ENCODE measurements at places on chromosomes 2 and 18.
A peak's percentile ranks its signal among the peaks of the same experiment; 100 is the strongest.

- DNase-seq: no peak
Measured at GRCh38 chr2:152466041-152466440, 131.1 kb downstream of the FMNL2 start.

DNA sequence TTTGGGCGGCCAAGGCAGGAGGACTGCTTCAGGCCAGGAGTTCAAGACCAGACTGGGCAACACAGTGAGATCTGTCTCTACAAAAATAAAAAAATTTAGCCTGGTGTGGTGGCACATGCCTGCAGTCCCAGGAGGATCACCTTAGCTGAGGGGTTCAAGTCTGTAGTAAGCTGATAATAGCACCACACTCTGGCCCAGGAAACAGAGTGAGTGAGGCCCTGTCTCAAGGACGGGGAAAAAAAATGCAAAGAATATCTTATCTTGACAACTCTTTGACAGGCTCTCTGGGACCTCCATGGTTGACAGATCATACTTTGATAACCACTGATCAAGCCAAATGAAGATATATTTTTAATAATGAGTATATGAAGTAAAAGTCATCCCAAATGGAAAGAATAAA, 22.7 kb downstream of the USP34 start:
- no peak for DNase-seq

- DNase-seq: no peak
Measured at GRCh38 chr2:237638176-237638575, 10.8 kb downstream of the LRRFIP1 start.

DNA sequence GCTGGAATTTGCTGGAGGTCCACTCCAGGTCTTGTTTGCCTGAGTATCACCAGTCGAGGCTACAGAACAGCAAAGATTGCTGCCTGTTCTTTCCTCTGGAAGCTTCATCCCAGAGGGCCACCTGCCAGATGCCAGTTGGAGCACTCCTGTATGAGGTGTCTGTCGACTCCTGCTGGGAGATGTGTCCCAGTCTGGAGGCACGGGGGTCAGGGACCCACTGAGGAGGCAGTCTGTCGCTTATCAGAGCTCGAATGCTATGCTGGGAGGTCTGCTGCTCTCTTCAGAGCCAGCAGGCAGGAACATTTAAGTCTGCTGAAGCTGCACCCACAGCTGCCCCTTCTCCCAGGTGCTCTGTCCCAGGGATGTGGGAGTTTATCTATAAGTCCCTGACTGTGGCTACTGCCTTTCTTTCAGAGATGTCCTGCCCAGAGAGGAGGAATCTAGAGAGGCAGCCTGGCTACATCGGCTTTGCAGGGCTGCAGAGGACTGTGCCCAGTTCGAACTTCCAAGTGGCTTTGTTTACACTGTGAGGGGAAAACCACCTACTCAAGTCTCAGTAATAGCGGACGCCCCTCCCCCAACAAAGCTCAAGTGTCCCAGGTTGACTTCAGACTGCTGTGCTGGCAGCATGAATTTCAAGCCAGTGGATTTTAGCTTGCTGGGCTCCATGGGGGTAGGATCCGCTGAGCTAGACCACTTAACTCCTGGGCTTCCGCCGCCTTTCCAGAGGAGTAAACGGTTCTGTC, 301.1 kb downstream of the ERBB4 start:
- no peak for DNase-seq

DNA sequence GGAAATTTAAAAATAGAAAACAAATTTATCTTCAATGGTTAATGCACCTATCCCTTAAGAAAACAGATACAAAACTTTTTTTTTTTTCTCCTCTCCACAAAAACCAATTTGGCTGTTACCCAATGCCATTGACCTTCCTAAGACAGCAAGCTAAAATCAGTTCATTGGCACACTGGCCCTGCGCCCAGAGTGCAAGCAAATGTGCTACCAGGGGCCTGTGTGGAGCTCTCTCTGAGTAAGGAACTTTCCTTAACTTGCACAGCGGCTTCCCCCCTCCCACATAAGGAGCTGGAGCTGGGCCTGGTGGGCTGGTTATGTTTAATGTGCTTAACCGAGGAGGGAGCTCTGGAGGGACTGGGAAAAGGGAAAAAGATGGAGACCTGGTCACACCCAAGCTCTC, 17.6 kb upstream of the POU3F3 start:
- DNase-seq: no peak

GRCh38 chr2:121721926-121722325, 14.7 kb downstream of the NIFK start:
- DNase-seq: no peak

DNA sequence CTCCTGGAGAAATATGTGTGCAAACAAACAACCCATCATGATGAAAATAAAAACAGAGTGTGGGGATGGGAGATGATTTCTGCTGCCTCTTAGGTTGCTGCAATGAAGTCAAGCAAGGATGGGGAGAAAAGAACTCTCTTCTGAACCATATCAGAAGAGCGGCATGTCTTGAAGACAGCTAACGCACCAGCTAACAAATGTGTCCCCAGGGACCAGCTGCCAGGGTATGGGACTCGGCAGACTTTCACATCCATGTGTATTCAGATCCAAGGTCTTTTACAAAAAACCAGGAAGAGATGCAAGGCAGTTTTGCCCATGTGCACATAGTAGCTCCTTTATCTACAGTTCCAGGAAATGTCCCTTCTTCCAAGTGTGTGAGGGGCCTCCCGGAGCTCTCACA, 125.4 kb downstream of the CLIP4 start:
- no peak for DNase-seq

GRCh38 chr2:65263262-65263661, 35.6 kb downstream of the ACTR2 start:
- no peak for DNase-seq

GRCh38 chr2:5495586-5495985, 196.6 kb upstream of the SOX11 start:
- no peak for DNase-seq

- no peak for DNase-seq
Measured at GRCh38 chr2:53058526-53058925, 709.1 kb upstream of the CHAC2 start.

DNA sequence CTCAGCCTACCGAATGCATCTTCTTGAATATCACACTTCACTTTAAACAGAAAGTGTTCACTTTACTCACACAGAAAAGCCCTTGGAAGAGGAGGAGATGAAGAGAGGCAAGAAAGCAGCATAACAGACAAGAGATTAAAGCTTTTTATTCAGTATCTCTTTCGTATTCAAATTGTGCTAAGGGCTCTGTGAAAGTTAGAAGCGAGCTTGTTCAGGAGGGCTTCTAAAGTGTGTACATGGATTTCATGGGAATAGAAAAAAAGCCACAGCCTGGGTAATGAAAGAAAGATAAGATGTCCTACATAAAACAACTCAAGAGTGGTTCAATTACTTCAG, 531.9 kb downstream of the TMEM182 start:
- DNase-seq: no peak

DNA sequence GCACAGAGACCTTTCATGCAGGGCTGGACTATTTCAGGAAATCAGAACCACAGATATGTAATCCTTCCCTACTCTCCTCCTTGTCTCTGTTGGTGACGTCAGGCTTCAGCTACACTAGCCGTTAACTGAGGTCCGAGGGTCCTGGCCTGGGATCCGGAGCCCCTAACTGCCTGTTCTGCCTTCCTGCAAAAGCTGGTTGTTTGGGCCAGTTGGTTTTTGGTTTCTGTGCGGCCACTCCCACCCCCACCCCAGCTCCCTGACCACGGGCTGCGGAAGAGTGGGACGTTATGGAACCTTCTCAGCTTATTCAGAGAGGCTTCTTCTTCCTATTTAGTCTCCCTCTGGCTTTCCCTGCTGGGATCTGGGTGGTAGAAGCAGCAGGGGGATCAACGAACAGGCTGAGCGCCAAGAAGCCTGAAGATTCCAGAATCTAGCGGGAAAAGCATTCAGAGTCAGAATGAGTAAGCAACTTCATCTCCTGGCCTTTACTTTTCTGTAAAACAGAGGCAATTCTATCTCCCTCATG, 49.3 kb upstream of the ROCK2 start:
- no peak for DNase-seq

DNA sequence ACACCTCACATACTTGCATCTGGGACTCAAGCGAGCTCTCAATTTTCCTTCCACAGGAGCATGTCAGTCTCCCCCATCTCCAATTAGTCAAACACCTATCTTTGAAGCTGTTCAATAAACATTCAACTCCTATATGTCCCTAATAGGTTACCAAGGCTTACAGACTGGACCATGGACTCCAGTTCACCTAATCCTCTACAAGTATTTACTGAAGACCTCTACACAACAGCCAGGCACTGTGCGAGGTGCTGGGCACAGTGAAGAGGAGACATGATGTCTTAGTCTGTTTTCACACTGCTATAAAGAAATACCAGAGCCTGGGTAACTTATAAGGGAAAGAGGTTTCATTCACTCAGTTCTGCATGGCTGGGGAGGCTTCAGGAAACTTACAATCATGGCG, 129.9 kb downstream of the MYO5B start:
- DNase-seq: no peak

GRCh38 chr2:145137901-145138300, 618.0 kb upstream of the ZEB2 start:
- no peak for DNase-seq

DNA sequence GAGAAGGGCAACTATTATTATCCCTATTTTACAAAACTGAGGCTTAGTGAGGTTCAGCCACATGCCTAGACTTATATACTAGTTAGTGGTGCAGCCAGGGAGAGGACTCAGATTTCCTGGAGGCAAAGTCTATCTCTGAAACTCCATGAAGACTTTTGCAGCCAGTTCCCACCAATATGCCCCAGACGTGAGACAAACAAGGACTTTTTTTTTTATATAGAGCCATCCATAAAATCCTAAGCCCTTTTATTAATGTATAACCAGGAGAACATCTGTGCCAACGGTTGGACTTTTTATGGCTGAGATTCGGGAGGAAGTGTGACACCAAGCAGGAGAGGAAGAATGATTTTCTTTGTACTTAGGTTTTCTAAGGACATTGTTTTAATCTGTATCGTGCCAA, 29.9 kb downstream of the LIPG start:
- DNase-seq: no peak

DNA sequence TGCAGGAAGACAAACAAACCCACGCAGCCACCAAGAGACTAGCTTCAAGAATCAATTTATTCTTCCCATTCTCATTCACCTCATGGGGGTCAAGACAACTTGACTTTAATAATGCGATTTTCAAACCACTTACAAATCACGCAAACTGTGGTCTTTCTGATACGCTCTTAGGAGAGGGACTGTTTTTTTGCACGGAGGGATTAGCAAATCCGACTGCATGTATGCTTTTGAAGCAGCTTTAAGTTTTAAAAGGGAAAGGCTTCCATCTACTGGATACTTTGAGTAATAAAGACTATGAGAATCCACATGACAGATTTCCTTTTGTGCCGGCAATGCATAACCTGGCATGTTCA, 322.9 kb upstream of the KCNJ3 start:
- no peak for DNase-seq

GRCh38 chr2:168599738-168600137, 143.7 kb downstream of the CERS6 start:
- DNase-seq: no peak

DNA sequence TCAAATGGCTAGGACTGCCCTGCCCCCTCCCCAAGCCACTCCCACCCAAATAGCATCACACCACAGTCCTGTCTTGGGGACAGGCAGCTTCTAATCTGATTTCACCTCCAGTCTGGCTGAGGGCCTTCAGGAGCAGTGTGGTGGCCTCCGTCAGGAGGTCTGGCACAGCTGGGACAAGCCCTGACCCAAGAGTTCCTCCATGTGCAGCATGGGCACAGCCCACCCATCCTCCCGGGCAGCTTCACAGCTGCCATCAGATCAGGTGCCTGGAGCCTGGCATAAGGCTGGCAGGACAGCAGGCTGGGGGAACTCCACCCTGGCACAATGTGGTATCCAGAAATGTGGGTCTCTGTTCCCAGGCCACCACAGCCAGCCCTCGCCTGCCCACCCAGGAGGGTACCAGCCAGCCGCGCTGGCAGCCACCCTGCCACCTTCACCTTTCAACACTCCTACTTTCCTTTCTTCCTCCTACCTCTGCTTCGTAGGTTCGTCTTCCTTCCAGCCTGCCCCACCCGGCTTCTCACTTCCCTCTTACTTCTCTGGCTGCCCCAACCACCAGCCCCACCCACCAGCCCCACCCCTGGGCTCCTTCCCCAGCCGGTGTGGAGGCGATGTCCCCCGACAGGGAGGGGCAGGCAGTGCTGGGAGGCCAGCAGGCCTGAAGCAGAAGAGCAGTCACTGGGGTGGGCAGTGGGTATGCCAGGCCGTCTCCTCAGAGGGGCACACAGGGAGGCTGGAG, at the start of gene CAPG:
TSS of gene CAPG (minus strand) at position 522 of the 739 bp plus-strand sequence. CDS start 8,221 bp downstream, outside the sequence.
- peak; percentile 48 for DNase-seq

DNA sequence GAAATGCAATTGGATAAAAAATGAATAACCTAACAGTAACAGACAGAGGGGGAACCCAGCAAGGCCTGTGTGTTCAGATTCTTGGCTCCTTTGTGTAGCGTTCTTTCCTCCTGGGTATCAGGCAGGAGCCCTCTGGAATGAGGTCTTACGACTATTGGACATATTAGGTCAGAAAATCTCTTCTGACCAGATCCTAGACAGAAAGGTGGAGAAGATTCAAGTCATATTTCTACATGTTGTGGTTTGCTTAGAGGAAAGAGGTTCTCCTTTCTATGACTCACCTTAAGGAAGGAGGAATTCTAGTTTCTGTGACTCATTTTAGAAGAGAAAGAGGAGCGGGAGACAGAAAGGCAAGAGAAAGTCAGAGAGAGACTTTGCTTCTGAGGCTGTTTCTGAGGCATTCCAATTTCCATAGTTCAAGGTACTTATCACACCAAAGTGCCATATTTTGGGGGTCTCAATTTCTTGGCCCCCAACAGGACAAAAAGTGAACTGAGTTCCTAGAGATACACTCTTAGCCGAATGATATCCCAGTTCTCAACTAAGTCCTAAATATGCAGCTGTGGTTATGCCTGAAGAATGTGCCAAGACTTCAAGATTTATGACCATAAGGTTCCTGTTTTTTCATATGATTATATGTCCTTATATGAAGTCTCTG, 618.6 kb downstream of the ZEB2 start:
- DNase-seq: no peak

DNA sequence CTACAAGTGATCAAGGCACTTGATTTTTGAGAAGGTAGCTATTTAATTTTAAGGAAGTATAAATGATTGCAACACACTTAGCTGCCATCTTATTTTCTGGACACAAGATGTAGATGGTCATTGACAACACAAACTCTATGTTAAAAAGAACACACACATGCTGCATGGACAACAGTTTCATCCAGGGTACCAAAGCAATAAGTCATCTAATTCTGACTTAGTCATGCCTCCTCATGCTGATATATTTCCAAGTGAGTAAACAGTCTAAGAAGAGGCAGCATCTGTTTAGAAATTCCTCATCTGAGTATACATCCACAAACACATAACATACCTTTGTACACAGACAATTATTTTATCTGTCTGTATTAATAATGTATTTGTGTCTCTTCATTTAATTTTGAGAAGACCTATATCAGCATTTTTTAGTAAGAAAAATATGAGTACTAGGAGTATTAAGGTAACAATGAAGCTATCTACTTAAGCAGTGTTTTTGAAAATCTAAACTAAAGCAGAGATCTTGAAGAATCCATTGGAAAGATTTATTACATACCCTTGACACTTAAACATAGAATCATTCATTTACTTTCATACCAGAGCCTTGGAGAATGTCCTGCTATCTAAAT, 84.9 kb downstream of the SCN1A start:
- DNase-seq: no peak

- no peak for DNase-seq
Measured at GRCh38 chr2:161713706-161714105, 89.5 kb downstream of the SLC4A10 start.

- DNase-seq: no peak
Measured at GRCh38 chr2:219656526-219656925, 29.1 kb downstream of the SLC4A3 start.

- DNase-seq: no peak
Measured at GRCh38 chr2:220489121-220489520, 861.7 kb downstream of the SLC4A3 start.

All from CD4-positive, alpha-beta T cell treated with Interleukin-2 at 100 ng/mL for 4 hours (primary cell).